ENCODE measurements at places on chromosomes 3 and 15.

GRCh38 chr3:72182206-72182605 lies 397.3 kb upstream of the PROK2 start:
- no peak for DNase-seq

GRCh38 chr15:48795901-48796300 lies 15.0 kb downstream of the CEP152 start:
- DNase-seq: no peak

- DNase-seq: no peak
Measured at GRCh38 chr3:186454881-186455703, 89.1 kb downstream of the CRYGS start.

DNA sequence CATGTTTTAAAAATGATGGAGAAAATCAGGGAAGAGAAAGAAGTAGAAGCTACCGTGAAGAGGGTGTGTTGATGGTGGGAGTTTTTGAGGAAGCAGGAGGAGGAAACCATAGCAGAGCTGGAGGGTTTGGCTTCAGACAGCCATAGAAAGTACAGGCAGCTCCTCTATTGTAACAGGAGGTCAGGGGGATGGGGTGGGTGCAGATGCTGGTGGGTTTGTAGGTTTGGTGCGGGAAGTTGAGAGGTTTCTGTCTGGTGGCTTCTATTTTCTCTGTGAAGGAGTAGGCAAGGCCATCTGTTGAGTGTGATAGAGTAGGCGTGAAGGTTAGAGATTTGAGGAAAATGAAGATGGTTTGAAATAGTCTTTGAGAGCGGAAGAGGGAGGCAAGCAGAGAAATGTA lies 97.7 kb upstream of the TBC1D5 start:
- DNase-seq: no peak

DNA sequence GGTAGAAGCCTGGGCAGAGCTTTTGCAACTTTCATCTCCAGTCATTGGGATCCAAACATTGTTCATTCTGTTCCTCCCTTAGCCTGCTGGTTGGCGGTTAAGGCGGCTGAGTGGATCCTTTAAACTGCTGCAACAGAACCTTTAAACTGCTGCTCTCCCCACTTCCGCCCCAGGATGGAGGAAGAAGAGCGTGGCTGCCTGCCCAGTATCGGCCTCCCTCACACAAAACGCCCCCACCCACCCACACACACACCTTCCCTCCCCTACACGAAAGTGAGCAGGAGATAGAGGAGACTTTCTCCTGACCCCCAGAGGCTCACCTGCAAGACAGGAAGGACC lies 460 bp upstream of the ZMAT3 start:
- peak; percentile 1 for DNase-seq

DNA sequence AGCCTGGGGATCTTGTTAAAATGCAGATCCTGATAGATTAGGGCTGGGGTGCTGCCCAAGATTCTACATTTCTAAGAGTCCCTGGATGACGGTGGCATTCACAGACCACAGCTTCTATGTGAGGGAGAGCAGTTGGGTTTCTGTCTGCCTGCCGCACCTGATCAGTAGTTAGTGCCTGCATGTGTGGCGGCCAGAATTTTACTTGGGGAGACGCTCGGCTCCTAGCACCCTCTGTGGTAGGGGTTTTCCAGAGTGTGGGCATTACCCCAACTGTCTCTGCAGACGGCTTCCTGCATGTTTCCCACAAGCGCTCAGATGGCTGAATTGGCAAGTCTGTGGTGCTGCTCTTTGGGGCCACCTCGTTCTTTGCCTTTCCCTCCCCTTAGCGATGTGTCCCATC lies 8.3 kb downstream of the GHRL start:
- DNase-seq: peak; percentile 10
